Occipital lobe (tissue), 3 donors: ENCODE measurements at places on chromosomes 4 and X.

- no peak for DNase-seq
These were observed 20.7 kb downstream of the ACE2 start for GRCh38 chrX:15579778-15580747.

- no peak for DNase-seq
These were observed 324.7 kb downstream of the C4orf33 start for GRCh38 chr4:129420637-129421036.

DNA sequence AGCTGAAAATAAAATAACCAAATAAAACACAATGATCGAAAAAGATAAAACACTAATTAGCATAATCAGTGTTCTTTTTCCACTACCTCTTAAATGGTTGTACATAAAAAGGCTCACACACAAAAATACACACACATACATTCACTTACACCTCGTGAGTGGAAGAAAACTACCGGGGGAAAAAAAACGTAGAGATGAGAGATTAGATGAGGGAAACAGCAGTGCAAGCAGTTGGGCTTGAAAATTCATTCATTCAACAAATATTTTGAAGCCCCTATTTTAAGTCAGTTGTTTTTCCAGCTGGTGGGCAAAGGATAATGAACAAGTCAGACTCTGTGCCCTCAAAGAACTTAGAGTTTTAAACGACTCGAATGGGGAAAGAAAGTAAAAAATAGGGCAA is 1.0 kb downstream of the TBCK start:
- no peak for DNase-seq

DNA sequence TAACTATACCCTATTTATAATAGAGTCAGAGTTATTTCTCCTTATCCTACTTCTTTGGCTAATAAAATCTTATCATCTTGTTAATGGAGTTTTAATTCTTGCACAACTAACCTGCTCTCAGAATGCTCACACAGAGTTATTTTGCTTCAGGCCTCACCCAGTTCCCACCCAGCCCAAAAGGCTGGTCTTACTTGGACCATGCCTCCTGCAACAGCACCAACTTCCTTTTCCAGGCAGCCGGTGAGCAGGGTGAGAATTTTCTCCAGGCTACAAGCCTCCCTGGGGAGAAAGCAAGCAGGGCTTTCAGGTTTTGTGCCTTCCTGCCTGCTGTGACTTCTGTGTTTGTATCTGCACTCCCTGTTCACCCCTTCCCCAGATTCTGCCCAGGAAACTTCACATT is 29.1 kb upstream of the BANK1 start:
- no peak for DNase-seq

GRCh38 chr4:5893591-5893990 is 705 bp upstream of the CRMP1 start:
- no peak for DNase-seq

- no peak for DNase-seq
These were observed 1012.1 kb downstream of the RAB28 start for GRCh38 chr4:12472087-12472486.

DNA sequence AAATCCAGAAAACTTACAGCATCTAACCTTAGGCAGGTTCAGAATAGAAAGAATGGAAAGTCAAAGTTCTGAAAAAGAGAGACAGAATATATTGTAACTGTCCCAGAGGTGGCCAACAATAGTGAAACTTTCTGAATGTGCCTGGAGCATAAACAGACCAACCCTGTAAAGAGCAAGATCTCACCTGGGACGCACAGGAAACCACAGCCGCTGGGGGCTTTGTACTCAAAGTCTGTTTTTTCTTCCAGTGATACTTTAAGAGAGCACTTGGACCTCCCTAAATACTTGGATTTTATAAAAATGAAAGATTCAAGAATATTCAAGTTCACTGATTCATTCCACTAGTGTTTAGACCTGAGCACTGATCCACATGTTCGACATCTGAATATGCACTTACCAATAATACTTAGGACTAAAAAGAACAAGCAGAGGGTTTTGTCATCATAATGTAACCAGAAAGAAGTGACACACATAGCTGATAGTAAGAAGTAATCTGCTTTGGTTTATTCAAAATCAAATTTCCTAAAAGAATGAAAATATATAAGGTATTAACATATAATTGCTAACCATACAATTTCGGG is 35.3 kb downstream of the ARAP2 start:
- no peak for DNase-seq

DNA sequence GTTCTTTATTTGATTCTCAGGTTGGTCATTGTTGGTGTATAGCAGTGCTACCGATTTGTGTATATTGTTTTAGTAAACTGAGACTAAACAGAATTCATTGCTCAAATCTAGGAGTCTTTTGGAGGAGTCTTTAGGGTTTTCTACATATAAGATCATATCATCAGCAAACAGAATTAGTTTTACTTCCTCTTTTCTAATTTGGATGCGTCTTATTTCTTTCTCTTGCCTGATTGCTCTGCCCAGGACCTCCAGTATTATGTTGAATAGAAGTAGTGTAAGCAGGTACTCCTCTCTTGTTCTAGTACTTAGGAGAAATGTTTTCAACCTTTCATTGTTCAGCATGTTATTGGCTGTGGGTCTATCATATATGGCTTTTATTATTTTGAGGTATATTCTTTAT is 92.6 kb downstream of the IQCM start:
- no peak for DNase-seq

- no peak for DNase-seq
These were observed 8.5 kb upstream of the GYG2 start for GRCh38 chrX:2820136-2820771.

GRCh38 chrX:40326186-40326965 is 228.6 kb upstream of the BCOR start:
- no peak for DNase-seq

DNA sequence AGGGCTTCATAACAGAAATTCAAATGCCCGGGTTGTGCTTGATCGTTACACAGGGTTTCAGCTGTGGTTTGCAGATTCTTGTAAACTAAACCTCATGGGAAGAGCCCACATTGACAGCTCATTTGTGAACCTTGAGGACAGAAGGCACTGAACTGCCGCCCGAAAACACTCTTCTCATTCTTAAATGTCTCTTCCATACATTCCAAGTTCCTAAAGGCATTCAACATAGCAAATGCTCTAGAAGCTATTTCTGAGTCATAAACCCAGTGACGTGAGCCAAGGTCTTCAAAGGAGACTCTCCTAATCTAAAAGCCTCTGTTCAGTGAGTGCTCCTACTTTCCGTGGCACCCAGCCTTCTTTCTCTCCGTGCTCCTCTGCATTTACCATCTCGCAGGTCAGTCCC is 737.8 kb upstream of the FRG1 start:
- no peak for DNase-seq

DNA sequence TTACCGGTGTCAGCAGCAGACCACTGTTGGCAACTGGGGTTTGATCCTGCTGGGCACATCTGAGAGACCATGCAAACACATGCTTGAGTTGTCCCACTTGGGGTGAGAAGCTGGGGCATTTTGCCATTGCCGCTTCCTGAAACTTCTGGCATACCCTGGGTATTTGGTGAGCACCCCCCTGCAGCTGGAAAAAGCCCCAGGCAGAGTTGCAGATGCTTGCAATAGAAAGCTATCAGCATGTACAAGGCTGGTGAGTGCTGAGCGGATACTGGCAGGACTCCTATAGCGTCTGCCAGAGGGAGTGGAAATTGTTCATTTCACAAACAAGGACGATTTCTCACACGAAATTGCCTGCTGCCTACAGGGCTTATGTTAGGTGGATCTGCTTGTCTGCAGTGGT is 32.3 kb downstream of the SUPT20HL1 start:
- DNase-seq, result no peak

DNA sequence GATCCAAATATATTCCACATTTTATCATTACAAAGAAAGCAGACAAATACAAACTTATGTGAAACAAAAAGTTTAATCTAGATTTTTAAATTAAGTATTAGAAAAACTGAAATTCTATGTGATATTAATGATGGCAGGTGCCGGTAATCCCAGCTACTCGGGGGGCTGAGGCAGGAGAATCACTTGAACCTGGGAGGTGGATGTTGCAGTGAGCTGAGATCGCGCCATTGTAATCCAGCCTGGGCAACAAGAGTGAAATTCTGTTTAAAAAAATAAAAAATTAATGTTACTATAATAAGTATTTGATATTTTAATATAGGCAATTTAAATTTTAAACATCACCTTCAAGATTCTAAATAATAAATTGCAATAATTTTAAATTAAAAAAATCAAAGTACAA is 400.6 kb downstream of the PABPC4L start:
- no peak for DNase-seq

GRCh38 chr4:148735432-148736155 is 293.4 kb upstream of the NR3C2 start:
- DNase-seq, result no peak

- DNase-seq, result no peak
These were observed 27.9 kb upstream of the PRPS1 start for GRCh38 chrX:107600366-107600765.

DNA sequence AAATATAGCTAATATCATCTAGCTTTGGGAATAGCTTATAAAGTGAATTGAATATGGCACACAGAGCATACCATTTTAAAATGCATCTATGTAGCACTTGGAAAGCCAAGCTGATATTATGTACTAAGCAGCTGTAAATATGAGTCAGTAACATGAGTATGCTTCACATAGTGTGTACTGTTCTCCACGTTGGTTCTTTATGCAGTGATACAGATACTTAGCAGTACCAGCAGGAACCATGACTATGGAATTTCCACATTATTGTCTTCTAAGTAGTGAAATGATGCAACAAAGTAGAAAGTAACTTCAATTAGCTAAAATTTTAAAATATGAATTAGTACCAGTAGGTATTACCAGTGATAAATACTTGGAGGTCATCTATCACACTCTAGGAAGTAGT is 320.1 kb downstream of the BMPR1B start:
- DNase-seq, result no peak

GRCh38 chrX:53287493-53288138 is 6.2 kb upstream of the IQSEC2 start:
- DNase-seq, result peak; percentile 40

- DNase-seq, result no peak
These were observed 38.3 kb downstream of the ACOX3 start for GRCh38 chr4:8402181-8402597.

- DNase-seq, result no peak
These were observed 65.7 kb downstream of the ZFX start for GRCh38 chrX:24215272-24215671.

GRCh38 chr4:186946682-186947294 is 223.1 kb upstream of the FAT1 start:
- DNase-seq, result no peak

GRCh38 chr4:176139518-176139917 is 55.9 kb downstream of the SPATA4 start:
- DNase-seq, result no peak

GRCh38 chrX:115322375-115322774 is 32.9 kb downstream of the LUZP4 start:
- no peak for DNase-seq

- no peak for DNase-seq
These were observed 150.5 kb downstream of the VCX3A start for GRCh38 chrX:6384371-6384770.

DNA sequence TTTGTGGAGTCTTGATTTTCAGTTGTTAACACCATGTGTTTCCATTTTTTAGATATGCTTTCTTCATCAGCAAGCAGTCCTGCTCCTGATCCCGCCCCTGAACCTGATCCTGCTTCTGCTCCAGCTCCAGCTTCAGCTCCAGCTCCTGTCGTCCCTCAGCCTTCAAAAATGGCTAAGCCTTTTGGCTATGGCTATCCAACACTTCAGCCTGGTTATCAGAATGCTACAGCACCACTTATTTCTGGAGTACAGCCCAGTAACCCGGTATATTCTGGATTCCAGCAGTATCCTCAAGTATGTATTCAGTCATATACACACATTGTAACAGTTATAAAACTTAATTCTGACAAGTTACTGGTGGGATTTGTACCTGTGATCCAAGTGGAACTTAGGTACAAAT is 60.9 kb downstream of the SEC24B start:
- DNase-seq, result no peak

DNA sequence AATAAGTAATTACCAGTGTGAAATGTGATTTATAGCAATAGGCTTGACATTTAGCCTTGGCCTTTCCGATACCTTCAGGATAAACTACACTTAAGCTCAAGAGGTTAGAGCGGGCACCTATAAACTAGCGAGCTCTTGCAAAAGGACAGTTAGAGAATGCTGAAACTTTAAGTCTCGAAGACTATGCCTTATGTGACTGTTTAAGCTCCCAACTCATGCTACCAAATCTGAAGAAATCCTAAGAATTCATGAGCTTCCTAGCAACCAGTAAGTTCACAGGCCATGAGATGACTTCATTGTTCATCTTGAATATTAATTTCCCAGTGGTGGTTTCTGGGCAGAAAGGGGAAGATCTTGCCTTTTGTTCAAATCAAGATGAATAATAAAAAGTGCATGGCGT is 4.7 kb downstream of the STOX2 start:
- no peak for DNase-seq

GRCh38 chr4:75724867-75725724 is 719 bp downstream of the USO1 start:
- peak; percentile 31 for DNase-seq

- no peak for DNase-seq
These were observed 859.2 kb upstream of the PRKX start for GRCh38 chrX:4572691-4573090.

GRCh38 chr4:140754918-140755773 is 1.0 kb downstream of the TBC1D9 start:
- no peak for DNase-seq

DNA sequence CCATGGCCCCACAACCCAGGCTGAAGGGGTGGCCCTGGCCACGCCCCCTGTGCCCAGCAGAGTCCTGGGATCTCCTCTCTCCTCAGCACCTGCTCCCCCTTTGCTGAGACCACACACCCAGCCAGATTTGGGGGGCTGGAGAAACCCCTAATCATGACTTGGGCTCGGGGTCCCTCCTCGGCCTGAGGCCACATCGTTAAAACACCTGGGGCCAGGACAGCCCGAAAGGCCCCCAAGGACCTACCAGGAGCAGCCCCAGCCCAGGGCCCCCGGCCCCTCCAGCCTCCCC is 116.7 kb downstream of the FAM53A start:
- no peak for DNase-seq

- DNase-seq, result no peak
These were observed 50.9 kb downstream of the UCHL1 start for GRCh38 chr4:41307638-41308037.

- DNase-seq, result no peak
These were observed 27.0 kb downstream of the DHX15 start for GRCh38 chr4:24557026-24558025.

DNA sequence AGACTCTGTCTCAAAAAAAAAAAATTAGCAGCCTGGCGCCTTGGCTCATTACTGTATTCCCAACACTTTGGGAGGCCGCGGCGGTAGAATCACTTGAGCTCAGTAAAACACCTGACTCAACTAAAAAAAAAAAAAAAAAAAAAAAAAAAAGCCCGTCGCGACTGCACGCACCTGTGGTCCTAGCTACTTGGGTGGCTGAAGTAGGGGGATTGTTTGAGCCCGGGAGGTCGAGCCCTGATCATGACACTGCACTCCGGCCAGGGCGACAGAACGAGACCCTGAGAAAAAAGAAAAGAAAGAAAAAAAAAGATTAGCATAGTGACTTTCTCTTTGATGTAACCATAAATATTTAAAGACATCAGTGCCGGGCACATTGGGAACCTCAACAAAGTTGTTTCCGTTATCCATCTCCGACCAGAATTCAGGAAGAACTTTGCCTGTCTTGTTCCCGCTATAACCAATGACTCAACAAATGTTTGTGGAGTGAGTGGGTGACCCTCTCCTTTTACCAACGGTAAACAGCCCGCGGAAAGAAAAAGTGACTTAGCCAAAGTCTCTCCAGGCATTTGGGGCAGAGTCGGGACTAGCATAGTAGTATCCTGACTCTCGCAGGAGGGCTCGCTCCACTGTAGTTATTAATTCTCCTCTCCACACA is 553 bp upstream of the MED28 start:
- DNase-seq, result no peak

GRCh38 chr4:116599859-116600258 is 485.5 kb downstream of the TRAM1L1 start:
- no peak for DNase-seq
